ENCODE measurements at places on chromosomes 13 and 19. TPM values are rescaled to one million over a fixed set of nuclear protein-coding genes. Genes with fewer than 3 reads are reported as not detected.

The LRRC25 gene
- 0.53 TPM for total RNA-seq

DNA sequence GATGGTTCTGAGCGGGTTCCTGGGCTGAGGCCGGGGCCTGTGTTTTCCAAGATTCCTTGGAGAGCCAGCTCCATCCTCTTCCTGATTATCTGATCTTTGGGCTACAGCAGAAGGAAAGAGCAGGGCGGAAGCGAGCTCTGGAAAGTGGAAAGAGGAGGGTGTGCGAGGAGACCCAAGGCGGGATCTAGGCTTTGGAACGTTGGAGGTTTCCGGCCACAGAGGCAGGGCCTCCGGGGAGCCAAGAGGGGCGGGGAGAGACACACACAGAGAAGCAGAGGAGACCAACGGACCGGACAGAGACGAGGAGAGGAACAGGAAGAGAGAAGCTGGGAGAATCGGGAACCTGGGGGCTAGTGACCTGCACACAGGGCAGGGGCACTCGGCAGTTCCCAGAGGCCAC lies at the start of gene CLEC11A:
TSS of gene CLEC11A (plus strand) at position 296 of the 400 bp plus-strand sequence. CDS start 162 bp downstream, outside the sequence.
- DNase-seq = no peak

GRCh38 chr19:30479231-30479630 lies 107.0 kb downstream of the ZNF536 start:
- DNase-seq = no peak

DNA sequence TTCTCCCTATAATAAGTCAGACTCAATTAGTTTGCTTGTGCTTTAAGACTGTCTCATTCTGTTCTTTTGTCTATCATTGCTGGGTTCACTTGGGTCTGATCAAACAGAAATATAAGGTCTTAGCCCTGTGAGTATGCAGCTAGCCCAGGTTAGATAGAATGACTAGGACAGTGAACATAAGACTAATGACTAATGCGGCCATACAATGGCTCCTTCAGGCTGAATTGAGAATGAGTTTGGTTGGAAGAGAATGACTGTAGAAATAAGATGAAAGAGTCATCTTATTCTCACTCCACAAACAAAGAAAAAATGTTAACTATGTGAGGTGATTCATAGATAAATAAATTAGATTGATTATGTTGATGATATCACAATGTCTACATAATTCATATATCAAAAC lies 50.1 kb upstream of the OBI1 start:
- DNase-seq = no peak

DNA sequence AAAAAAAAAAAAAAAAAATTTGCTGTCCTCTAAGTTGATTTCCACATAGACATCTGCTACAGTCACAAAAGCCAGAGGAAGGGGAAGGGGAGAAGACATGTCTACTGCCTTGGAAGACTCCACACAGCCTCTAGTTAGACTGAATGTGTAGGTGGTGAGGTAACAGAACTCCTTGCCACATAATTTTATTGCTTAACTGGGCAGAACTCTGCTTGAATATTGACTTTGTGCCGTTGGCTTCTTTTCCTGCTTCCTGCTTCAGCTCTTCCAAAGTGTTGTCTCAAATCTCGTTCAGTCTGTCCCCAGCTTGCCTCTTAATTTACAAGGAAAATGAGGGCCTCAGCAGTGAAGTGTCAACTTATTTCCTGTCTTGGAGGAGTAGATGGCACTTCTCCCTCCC lies 37.1 kb downstream of the ESD start:
- DNase-seq = no peak

GRCh38 chr13:98252931-98253470 lies 75.9 kb upstream of the RNF113B start:
- DNase-seq = no peak

- DNase-seq = no peak
Observed at GRCh38 chr13:73960474-73960873, 173.7 kb downstream of the KLF12 start.

DNA sequence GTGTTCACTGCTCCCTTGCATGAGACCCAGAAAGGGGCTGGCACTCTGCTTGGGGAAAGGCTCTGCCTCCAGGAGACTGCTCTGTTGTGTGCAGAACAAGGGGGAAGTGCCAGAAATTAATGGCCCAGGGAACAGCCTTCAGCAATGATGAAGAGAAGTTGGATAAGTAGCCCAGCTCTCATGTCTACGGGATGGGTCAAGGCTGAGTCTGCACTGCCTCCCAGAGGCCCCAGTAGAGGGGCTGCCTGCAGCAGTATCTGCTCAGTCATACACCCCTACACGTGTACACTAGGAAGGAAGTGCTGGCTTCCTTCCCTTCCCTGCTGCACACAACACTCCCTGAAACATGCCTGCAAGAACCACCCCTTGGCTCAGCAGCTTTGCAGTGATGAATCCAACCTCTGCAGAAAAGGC lies 54.6 kb upstream of the URI1 start:
- DNase-seq = no peak

- no peak for DNase-seq
Observed at GRCh38 chr13:112464720-112465119, 88.6 kb downstream of the SPACA7 start.

The ADAMTSL5 gene
- total RNA-seq = 13.5 TPM

The LGALS7B gene
- total RNA-seq = 1,749 TPM

DNA sequence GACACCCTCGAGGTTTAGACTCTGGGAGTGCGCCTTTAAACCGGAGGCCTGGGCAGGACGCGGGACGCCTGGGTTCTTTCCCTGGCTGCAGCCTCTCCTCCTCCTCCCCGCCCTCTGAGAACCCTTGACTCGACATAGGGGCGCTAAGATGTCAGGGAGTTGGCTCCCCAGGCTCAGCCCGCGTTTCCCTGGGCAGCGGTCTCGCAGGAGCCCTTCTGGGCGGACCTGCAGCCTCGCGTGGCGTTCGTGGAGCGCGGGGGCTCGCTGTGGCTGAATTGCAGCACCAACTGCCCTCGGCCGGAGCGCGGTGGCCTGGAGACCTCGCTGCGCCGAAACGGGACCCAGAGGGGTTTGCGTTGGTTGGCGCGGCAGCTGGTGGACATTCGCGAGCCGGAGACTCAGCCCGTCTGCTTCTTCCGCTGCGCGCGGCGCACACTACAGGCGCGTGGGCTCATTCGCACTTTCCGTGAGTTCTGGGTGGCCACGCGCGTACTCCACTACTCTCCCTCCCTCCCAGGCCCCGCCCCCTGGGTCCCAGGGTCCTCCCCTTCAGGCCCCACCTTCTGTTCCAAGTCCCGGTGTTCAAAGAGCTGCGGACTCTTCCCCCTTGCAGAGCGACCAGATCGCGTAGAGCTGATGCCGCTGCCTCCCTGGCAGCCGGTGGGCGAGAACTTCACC lies 1.3 kb downstream of the ICAM5 start:
- no peak for DNase-seq

- DNase-seq = no peak
Observed at GRCh38 chr19:38009650-38010242, 102.7 kb downstream of the SIPA1L3 start.

DNA sequence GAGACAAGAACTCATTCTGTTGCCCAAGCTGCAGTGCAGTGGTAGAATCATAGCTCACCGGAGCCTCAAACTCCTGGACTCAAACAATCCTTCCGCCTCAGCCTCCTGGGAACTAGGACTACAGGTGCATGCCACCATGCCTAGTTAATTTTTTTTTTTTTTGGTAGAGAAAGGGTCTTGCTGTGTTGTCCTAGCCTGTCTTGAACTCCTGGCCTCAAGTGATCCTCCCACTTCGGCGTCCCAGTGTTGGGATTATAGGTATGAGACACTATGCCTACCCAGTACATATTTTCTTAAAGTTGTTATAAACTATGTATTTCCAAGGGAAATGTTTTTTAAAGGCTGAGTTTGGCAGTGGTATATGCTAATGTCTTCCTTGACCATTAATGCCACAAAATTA lies 412.6 kb downstream of the KLF12 start:
- DNase-seq = no peak

GRCh38 chr13:40329781-40330485 lies 336.5 kb downstream of the FOXO1 start:
- DNase-seq = no peak

GRCh38 chr13:91136806-91137205 lies 210.7 kb upstream of the MIR17HG start:
- no peak for DNase-seq

The CPAMD8 gene
- total RNA-seq = 6.7 TPM

The GPR12 gene
- total RNA-seq = not detected

GRCh38 chr13:77544758-77545338 lies 9.3 kb downstream of the SCEL start:
- no peak for DNase-seq

The POSTN gene
- total RNA-seq = 18.5 TPM

The ERICH6B gene
- not detected for total RNA-seq

- no peak for DNase-seq
Observed at GRCh38 chr19:16516923-16517610, 20.9 kb downstream of the C19orf44 start.

GRCh38 chr13:98834254-98834960 lies 81.9 kb upstream of the SLC15A1 start:
- DNase-seq = no peak

The URAD gene
- not detected for total RNA-seq

DNA sequence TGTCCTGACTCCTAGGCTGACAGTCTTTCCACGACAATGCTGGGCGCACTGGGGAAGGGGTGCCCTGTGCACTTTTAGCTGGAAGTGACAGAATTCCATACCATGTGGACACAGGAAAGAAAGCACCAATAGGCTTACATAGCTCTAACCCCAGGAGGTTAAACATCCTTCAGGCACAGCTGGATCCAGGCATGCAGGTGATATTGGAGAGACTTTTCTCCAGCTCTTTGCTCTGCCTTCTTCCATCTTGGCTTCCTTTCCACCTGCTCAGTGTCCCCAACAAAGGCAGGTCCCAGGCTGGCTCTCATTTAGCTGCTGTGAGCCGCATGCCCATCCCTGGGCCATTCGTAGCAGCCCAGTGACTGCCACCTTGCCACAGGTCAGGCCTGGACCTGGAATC lies 61.1 kb upstream of the LDLR start:
- no peak for DNase-seq

- no peak for DNase-seq
Observed at GRCh38 chr19:19214159-19214490, 2.4 kb downstream of the NCAN start.

The NDUFS7 gene
- total RNA-seq = 178 TPM

DNA sequence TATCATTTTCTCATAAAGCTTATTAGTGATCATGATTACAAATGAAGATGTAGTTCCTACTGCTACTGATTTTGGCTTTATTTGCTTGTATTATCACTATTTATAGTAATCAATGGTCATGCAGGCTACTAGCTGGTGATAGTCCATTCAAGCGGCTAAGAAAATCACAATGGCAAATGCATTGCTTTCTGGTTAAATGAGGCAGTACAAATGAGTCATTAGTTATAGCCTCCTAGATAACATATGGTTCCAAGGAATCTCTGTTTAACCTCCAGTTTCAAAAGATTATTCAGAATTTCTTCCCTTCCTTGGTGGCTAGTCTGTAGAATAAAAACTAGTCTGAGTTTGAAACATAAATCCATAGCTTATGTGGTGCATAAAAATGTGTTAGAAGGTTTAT lies 141.3 kb upstream of the HTR2A start:
- no peak for DNase-seq

DNA sequence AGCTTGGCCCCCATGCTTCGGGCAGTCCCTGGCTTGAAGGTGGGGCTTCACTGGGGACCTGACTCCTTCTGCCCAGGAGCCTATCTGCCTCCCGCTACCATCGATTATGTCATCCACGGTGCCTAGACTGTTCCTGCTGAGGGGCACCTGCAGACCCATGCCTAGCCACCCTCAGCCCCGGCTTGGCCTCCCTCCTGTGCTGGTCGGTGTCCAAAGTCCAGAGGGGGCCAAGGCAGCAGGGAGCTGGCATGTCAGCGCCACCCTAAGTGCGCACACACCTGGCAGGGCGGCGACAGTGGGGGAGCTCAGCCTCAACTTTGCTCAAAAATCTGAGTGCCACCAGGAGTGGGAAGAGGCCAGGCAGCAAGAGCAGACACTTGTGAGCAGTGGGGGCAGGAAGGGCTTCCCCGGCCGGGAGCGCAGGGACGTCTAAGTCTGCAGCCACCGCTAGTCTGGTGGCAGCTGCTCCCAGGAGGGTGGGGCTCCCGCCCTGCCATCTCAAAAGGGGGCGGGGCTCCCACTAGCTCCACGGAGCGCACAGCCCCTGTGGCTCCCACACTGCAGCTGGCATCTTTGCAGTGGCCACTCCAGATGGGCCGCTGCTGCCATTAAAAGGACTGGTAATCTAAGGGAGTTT lies 13.5 kb upstream of the URAD start:
- DNase-seq = no peak

- DNase-seq = no peak
Observed at GRCh38 chr19:7242601-7243258, 51.5 kb downstream of the INSR start.

GRCh38 chr19:47187797-47188196 lies 43.2 kb downstream of the BBC3 start:
- no peak for DNase-seq

Data from esophagus squamous epithelium (tissue), 5 donors.